ENCODE measurements at places on chromosomes 6 and 20.

DNA sequence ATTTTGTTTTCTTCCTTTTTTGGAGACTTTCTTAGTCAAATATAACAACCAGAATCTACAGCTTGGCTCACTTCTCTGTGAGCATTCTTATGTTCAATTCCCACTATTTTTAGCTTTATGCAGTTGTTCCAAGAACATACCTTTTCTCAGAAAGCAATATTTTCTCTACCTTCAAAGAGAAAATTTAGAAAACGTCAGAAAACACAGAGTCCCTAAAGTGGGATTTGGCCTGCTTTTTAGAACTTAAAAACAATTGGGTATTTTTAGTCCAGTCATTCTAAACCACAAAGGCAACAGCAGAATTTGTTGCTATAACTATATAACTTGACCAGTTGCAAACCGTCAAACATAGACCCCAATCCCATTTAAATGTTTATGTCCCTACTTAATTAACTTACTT, 133.1 kb downstream of the MOXD1 start:
- no peak for DNase-seq

DNA sequence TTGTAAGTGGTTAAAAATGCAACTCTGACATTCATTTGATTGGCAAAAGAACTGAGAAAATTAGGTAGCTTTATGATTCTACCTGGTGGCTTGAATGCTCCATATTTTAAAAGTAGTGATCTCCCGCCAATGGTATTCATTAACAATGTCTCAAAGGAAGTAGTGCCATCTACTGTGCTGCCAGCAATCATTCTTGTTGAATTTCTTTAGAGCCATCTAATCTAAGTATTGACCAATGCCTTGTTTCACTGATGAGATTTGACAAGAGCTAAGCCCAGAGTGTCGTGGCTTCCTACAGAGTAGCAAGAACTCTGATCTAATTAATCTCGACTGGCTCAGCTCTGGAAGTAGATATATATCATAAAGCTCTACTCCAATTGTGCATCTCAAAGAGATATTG, 696.7 kb downstream of the C6orf118 start:
- peak; percentile 3 for DNase-seq

GRCh38 chr6:111265842-111266241, 178.5 kb downstream of the SLC16A10 start:
- DNase-seq: no peak

DNA sequence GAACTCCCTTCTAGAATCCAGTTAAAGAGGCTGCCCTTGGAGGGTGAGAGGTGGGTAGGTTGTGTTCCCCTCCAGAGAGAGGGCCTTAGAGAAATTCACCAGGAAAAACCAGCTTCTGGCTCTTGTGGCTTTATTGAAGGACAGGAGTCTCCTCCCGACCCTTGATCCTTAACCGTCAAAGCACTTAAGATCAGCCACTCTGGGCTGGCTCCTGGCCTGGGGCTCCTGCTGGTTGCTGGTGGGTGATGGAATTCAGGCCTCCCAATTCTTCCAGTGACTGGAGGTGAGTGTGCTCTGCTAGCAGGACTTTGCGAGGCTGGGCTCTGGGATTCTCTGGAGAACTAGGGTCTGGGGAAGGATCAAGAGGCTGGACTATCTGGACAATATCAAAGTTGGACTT, 75.6 kb upstream of the LGSN start:
- DNase-seq: no peak

Measured in SK-N-SH (cell line).